ENCODE measurements at places on chromosomes 5 and 9.

DNA sequence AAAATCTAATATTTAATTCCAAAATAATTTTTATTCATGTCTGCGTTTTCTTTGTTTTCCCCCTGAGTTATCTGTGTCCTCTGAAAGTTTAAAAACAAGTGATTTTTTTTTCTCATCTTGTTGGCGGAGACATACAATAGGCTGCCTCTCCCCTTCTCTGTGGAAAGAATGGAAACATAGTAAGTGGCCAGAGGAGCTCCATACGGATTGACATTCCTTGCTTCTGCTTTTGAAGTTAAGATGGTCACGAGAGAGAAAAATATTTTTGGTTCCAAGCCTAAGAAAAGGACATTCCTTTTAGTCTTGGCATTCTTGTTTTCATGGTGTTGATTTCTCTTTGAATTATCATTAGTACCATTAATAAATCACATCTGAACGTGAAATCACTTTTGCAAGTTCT, 28.3 kb downstream of the ZNF462 start:
- DNase-seq = no peak

GRCh38 chr5:36421256-36421655, 119.6 kb upstream of the RANBP3L start:
- no peak for DNase-seq

- DNase-seq = no peak
Measured at GRCh38 chr9:122331523-122331927, 39.3 kb upstream of the PTGS1 start.

GRCh38 chr5:18395126-18396110, 761.2 kb downstream of the TAF11L14 start:
- DNase-seq = no peak

DNA sequence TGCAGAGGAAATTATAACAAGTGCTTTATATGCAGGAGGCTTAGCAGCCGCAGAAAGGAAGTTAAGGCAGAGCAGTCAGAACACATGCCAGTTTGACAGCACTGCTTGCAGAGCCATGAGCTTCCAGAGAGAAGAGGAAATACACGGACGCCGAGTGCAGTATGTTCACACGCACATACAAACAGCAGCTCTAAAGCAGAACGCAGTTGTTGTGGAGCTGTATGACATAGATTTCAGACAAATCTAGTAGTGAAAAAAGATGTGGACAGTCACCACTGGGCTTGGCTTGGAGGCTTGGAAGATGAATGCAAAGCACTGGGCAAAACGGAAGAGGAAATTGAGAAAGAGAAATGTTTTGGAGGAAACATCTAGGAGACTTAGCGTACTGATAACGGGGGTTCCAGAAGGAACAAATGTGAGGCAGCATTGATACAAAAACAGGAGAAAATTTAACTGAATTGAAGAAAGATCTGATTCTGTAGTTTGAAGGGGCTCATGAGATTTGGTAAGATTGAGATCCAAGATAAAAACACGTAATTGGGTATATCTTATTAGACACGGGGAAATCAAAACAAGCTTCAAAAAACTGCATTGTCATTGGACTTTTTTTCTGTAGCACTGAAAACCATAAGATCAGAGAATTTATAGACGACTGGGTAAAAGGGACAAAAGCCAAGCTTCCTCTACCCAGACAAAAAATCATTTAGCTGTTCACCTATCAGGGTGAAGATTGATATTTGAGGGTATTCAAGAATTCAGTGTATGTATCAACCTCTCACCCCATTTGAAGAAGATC, 19.6 kb upstream of the ROPN1L start:
- no peak for DNase-seq

DNA sequence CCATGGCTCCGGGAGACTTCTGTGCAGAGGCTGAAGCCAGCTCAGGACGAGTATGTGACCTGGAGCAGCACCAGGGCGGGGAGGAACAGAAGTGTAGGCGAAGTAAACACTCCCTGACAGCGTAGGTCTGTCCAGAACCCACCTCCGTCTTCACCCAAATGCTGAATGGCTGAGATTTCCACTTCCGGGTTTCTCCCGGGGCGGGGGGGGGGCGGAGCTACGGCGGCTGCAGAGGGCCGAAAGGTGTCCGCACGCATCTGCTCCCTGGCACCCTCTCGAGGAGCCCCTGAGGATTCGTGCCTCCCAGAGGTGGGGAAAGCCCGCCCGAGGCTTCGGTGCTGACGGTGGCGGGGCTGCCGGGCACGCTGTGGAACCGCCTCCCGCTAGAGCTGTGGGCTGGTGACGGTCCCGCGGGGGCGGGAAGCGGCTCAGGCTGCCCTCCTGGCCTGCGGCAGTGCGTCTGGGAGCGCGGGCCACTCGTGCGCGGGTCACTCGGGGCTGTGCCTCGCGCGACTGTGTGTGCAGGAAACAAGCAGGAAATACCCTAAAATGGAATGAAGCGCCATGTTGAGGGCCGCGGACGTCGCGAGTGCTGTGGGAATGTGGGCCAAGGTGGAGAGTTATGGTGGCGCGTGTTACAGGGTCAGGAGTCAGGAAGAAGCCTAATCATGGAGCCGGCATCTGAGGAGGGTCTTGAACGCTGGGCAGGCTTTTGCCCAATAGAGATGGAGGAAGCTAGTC, 1425.4 kb downstream of the FOXD4L5 start:
- DNase-seq = no peak

GRCh38 chr5:68251386-68251785, 35.8 kb downstream of the PIK3R1 start:
- peak; percentile 37 for DNase-seq

DNA sequence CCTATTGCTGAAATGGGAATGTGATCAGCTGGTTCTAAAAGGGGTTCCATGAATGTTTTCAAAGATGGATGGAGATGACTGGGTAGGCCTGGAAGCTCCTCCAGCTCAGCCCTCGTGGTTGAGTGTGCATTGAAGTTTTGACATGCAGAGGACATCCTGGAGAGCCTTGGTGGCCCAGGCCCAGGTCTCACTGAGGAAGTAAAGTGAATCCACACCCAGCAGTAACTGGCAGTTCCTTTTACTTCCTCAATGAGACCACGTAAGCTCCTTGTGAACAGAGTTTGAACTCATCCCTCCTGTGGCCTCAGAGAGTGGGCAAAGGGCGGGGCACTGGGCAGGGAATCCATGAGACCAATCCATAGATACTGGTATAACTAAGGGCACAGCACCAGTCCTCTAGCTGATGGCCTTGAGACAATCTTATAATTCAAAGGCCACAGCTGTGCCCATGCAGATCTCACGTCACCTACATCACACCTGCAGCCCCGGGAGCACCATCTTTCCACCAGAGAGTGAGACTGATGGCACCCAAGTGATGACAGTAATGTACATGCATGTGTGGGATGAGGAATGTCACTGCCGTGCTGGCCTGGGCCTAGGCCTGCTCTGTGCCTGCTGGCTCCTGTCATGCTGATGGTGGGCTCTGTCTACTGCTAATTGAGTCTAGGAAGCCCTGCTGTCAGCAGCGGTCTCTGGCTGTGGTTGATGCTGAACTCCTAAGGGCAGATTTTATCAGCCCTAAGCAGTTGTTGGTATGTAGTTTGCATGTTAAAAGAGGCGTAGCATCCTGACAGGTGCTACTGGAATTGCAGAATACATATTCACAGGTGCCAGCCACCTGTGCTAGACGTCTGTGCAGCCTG, 257.8 kb downstream of the FSTL4 start:
- no peak for DNase-seq

GRCh38 chr5:79225026-79225425, 10.9 kb upstream of the JMY start:
- DNase-seq = no peak

GRCh38 chr5:160330212-160330611, 17.8 kb upstream of the CCNJL start:
- no peak for DNase-seq

GRCh38 chr5:637581-638450, 25.7 kb downstream of the CEP72 start:
- no peak for DNase-seq

GRCh38 chr9:1353291-1353690, 303.1 kb downstream of the DMRT2 start:
- DNase-seq = no peak

GRCh38 chr5:155270725-155271124, 257.2 kb downstream of the KIF4B start:
- DNase-seq = no peak

- DNase-seq = no peak
Measured at GRCh38 chr9:5892456-5893133, 1.9 kb downstream of the MLANA start.

GRCh38 chr5:16536246-16536645, 70.6 kb upstream of the ZNF622 start:
- DNase-seq = no peak

- DNase-seq = no peak
Measured at GRCh38 chr9:588981-589380, 252.5 kb upstream of the DMRT1 start.

- DNase-seq = no peak
Measured at GRCh38 chr5:73757416-73757815, 131.4 kb downstream of the ARHGEF28 start.

DNA sequence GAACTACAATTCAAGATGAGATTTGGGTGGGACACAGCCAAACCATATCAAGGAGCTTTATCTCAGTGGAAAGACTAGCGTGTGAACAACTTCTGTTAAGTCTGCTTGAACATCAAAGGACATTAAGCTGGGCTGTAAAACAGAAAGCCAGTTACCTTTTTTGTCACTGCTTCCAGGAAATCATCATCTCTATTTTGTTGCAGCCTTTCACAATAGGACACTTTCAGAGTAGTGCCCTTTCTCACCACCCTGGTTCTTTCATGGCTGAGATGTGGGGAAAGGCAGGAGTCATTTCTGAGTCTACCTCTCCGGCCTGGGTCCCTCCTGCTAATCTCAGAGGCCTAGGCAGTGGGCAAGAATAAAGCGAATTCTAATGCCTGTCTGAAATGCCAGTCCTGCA, 96.2 kb upstream of the PPP1R2B start:
- no peak for DNase-seq

GRCh38 chr5:178182158-178182876, 4.9 kb downstream of the GMCL2 start:
- no peak for DNase-seq

- DNase-seq = no peak
Measured at GRCh38 chr5:137478043-137478442, 21.1 kb downstream of the SPOCK1 start.

GRCh38 chr5:121870489-121870888, 18.8 kb downstream of the FTMT start:
- DNase-seq = no peak

- no peak for DNase-seq
Measured at GRCh38 chr5:174693697-174694385, 30.5 kb upstream of the MSX2 start.

DNA sequence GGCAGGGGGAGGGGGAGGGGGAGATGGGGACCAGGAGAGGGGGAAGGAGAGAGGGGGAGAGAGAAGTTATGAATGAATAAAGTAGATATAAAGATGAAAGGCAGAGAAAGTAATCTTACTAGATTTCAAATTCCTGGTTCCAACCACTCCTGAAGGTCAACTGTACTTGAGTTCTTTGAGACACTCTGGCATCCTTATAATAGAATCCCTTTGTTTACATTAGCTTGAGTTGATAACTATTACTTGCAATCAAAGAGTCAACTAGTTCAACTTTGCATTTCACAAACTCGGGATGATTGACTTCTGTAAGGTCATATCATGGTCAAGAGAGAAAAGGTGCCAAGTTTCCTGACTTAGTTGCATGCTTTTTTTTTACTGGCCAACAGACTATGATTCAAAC, 42.2 kb downstream of the BAAT start:
- DNase-seq = no peak

DNA sequence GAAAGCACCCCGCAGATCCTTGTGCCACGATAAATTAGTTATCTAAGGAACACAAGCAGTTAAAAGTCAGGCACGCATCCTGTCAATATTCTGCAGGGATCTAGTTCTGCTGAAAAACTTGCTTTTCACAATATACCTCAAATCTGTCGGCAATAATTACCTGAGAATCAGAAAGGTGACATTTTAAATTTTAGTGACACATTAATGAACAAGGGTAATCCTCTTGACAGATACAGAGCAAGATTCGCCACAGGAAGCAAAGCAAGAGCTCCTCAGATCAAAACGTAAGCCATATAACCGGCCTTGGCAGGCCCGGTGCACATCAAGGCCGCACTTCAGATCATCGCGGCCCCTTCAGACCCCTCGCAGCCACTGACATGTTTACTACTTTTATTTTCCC, 185.7 kb downstream of the ATPSCKMT start:
- DNase-seq = no peak

DNA sequence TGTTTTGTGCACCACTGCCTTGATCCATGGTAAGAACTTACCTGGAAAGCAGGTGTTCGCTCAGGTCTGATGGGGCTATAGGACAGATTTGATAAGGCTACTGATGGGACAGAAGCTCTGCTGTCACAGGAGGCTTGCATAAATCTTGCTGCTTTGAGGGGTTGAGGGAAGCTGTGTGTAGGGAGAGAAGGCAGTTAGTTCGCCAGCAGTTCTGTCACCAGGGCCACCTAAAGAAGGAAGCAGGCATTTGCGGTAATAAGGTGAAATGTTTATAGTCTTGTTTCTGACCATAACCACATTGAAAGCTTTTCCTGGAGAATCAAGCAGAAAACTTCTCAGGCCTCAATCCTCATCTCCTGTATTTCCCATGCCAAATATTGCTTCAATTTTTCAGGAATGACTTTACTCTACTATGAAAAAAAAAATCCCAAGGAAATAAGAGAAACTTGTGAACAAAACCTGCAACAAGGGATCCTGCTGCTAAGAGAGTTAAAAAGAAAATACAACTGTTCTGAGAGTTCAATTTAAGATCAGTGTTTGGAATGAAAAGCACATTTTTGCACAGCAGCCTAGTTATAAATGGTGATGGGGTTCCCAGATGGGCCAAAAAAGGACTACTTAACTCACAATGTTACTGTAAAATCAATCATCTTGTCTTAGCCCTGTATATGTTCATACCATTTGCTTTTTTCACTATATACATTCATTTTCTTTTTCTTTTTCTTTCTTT, 122.0 kb upstream of the RANBP3L start:
- no peak for DNase-seq

DNA sequence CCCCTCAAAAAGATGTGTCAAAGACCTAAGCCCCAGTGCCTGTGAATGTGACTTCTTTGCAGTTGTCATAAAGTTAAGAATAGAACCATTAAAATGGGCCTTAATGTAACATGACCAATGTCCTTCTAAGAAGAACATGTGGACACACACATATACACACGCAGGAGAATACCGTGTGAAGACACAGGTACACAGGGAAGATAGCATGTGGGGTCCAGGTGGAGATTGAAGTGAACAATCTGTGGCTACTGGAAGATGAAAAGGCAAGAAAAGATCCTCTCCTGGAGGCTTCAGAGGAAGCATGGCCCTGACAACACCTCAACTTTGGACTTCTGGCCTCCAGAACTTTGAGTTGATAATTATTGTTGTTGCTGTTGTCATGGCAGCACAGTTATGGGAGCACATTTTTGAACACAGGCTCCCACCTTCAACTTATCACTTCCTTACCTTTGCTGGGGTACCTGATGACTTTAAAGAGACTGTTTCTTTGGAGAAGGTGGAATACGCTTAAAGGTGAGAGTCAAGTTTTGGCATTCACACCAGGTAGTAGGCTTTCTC, 123.5 kb upstream of the ADCY2 start:
- DNase-seq = no peak

DNA sequence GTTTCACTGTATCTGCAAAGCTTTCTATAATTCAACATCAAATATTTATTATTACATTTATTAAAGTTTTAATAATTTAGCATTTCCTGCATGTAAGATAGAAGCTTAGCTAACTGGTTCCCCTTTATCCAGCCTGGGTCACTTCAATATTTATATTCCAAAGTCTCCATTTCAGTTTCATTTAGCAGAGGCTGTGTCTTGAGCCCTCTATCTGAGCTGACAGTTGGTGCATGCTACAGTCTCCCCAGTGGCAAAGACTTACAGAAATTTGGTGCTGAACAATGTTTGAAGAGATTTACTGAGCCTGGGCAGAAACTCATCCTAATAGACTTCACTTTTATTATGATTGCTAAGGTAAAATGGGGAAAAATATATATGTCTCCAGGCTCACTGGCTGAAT, 279.1 kb downstream of the TRIM32 start:
- DNase-seq = no peak
